ENCODE measurements at places on chromosomes 5 and 9.

DNA sequence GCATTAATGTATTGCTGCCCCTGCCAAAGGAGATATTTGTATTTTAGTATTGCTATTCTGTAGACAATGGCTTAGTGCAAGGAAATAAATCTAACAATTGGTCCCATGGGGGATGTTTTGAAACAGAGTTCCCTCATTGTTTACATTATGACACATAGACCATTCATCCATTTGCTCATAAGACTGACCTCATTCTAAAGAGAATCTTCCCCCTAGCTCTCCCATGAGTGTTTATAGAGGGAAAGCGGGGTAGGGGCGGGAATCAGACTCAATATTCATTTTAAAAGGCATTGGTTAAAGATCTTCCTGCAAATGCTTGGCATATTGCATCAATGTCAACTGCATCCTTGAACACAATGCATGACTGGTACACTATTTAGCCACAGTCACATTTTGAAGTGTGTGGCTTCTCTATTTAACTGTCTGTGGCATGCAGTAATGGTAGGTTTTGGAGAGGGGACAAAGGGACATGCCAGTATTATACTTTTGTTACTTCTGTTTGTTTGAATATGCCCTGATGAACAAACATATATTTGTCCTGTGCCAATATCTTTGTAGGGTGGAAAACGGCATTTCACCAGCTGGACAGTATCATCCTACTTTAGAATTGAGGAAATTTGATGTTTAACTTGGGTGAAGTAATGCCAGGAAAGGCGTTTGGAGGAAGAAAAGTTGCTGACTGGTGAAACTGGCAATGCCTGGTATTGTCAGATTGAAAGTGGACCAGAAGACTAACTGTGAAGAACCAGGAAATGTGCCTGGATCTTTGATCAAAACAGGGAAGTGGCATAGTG is 84.1 kb upstream of the MEGF10 start:
- DNase-seq, result no peak

DNA sequence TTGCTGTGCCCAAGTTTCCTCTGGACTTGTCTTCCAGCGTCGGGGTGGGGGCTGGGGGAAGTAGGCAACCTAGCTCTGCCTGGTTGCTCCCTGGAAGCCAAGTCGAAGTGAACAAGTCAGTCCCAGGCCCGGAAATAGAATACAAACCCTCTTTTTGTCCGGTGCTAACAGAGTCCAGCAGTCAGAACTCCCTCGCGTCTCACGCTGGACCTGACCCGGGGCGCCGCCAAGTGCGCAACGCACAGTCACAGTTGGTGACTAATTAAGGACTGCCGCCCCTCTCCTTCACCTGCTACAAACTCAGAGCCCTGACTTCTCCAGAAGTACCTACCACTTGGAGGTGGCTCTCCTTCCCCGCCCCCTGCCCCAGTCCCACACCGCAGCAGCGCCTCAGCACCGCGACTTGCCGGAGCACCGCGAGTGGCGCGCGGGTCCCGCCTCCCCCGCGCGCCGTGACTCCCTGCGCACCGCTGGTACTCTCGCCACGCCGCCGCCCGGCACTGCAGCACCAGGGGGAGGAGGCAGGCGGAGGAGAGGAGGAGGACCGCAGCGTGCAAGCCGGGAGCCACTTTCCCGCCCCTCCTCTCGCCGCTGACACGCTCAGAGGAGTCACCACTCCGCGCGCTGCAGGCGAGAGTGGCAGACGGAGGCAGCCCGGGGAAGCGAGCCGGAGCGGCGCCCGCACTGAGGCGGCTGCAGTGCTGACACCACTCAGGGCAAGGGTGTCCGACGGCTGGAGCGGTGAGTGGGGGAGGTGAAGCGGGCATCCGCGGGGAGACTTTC is at the start of gene SV2C:
Gene SV2C, plus strand, starts transcription at position 612 of the 783 bp plus-strand sequence. CDS start 48,368 bp downstream, outside the sequence.
- peak; percentile 42 for DNase-seq

- peak; percentile 79 for DNase-seq
These were observed 289.5 kb downstream of the DOCK8 start for GRCh38 chr9:503881-504852.

DNA sequence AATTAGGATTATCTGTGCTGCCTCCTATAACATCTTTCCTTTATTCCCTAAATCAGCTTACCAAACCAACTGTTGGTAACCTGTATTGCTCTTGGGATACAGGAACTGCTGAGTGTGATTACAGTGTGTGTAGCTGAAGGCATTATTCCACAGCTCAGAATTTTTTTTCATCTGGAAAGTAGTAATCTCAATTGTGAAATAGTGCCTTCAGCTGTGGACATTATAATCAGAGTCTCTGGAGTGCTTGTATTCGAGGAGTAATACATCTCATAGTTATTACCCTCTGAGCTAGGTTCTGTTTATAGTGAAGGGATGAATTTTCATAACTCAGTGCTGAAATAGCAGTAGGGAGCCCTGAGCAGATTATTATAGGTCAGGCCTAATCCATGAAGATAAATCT is 199.5 kb downstream of the MAST4 start:
- DNase-seq, result no peak

DNA sequence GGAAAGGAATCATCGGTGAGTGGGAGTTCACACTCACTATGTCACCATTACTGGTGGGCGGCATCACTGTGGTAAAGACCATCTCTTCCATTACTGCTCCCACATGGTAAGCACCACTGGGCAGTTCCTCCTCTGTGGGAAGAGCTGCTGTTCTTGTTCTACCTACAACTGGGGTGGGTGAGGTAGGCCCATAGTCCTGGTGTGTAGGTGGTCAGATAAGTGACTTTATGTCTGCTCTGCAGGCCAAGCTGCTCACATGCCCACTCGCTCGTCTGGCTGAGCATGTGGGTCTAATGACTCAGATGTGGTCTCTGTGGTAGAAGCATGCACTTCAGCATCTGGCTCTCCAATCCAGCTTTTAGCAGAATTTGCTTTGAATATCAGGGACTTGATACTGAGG is 82.9 kb downstream of the TMEM215 start:
- DNase-seq, result peak; percentile 9

- no peak for DNase-seq
These were observed 29.7 kb downstream of the DIRAS2 start for GRCh38 chr9:90612957-90613356.

DNA sequence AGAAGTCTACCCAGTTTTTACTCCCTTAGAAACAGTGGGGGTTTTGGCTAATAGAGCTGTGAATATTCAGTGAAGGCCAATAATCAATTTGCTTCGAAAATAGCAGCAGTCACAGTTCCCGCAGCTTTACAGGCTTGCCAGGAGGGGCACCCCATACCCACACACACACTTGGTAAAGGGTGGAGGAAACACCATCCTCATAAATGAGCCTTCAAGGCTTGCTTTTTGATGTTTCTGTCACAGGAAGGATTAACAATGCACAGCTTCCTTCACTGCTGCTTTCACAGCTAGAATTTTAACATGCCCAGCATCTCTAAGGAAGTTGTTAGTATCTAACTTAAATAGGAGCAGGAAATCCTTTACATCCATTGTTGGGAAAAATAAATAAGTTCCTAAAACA is 1247.5 kb upstream of the C9orf72 start:
- DNase-seq, result no peak
